ENCODE measurements at places on chromosomes 6 and 20.

DNA sequence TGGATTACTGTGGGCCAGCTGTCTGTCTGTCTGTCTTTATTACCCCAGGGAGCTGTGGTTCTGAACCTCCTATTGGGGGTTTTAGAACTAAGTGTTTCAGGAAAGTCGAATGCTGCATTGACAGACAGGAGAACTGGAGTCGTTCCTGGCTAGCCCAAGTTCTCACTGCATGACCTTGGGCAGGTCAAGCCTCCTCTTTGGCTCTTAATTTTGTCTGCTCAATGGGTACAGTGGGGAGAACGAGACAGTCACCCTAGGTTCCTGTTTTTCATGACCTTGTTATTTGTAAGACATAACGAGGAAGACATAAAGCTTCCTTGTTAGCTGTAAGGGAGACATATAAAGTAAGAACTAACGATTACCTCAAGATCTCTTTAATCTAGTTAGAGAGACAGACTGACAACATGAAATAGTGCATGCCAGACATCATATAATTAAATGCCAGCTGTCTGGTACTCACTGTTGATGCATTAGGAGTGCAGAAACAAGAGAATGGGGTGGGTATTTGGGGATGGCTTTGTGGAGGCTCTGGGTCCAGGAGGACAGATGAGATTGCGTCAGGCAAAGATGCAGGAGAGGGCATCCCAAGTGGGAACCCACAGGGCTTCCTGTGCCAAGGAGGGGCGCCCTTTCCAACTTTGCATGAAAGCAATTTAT is 3.7 kb upstream of the CCDC167 start:
- no peak for DNase-seq

DNA sequence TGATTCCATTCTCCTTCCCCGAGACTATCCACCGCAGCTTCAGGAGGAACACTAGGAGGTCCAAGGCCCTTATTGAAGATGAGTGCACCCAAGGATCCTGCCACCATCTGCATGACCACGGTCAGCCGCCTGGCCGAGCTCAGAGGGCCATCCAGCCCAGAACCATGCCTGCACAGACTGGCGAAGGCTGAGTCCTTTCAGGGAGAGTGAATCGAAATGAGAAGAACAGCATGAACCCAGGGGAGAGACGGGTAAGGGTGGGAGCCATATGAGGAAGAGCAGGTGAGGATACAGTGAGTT is 26.3 kb downstream of the SERPINB6 start:
- DNase-seq: no peak

- no peak for DNase-seq
These were observed 71.6 kb downstream of the GPX5 start for GRCh38 chr6:28597217-28597835.

GRCh38 chr20:50385733-50386640 is 124.2 kb upstream of the PTPN1 start:
- no peak for DNase-seq

- DNase-seq: no peak
These were observed 69.4 kb downstream of the MBOAT1 start for GRCh38 chr6:20142866-20143265.

GRCh38 chr20:51926670-51927305 is 124.5 kb upstream of the SALL4 start:
- DNase-seq: no peak
